Activated naive CD4-positive, alpha-beta T cell (primary cell): ENCODE measurements at places on chromosomes 6 and 20.

DNA sequence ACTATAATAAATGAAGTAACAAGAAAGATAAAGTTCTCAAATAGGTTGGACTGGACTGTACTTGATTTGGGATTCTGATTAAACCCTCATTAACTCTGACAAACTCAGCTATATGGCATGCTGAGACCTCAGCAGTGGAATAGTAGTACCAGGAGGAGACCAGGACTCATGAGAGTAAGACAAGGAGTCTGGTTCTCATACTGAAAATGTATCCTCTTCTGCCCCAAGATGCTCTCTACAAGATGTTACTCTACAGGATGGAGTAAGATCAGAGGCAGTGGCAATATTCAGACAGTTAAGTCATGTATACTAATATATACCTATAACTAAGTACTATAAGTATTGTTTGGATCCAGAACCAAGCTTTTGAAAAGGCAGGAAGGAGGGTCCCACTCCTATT is 31.9 kb upstream of the SYNCRIP start:
- DNase-seq = no peak

DNA sequence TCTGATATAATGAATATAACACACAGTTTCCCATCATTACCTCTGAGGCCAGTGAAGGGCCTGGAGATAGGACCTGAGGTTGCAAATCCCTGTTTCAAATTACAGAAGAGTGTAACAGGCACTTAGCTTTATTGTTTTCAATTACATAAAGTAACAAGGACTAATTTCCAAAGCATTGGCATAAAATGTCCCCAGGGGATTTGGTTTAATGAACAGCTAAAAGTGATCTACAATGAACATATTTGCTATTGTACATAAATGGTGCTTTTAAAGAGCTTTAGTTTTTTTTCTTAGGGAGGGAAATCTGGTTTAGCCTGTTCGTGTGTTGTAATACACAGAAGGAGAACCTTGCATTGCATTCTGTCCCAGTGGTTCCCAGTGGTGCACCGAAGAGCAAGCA is 54.4 kb downstream of the HMGN3 start:
- no peak for DNase-seq

GRCh38 chr6:138691595-138692057 is 81.9 kb upstream of the CCDC28A start:
- DNase-seq = no peak

DNA sequence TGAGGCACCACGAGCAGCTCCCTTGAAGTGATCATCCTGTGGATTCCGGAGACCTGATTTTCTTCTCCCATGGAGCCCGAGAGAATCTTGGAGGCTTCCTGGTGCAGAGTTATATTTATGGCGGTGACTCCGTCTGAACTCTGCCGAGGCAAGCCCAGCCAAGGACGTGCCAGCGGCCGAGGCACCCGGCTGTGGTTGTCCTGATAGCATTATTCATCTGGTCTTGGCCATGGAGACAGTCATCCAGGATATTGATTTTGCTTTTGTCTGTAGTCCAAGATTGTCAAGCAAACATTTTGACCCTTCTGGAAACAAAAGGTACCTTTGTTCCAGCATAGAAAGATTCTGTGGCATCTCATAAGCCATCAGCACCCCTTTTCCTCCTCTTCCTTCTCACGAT is 163.3 kb downstream of the SCML4 start:
- no peak for DNase-seq
